Activated CD4-positive, alpha-beta memory T cell treated with anti-CD3 and anti-CD28 coated beads, Interleukin-2, amount 10 ng/mL, durations not matched to agents 7 days and 5 days (primary cell): ENCODE measurements at places on chromosomes 16 and 17.

DNA sequence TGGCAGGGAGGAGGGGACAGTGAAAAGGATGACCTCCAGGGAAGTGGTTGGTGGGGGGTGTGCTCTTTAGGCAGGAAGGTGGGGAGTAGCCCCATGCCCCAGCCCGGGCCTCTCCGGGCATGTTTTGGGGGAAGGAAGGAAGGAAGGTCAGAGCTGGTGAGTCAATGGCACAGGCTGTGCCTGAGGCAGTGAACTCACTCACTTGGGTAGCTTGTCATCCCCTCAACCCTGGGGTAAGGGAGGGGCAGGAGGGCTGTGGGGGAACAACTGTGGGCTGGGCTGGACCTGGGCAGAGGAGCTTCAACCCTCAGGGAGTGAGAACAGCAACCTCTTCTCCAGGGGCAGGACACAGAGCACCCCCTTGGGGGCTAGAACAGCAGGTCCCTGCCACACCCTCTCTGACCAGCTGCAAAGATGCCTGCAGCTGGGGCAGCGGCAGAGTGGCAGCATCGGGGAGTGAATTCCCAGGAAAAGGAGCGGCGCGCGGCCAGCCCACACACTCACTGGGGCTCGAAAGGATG lies 6.3 kb downstream of the CSF3 start:
- DNase-seq = no peak

DNA sequence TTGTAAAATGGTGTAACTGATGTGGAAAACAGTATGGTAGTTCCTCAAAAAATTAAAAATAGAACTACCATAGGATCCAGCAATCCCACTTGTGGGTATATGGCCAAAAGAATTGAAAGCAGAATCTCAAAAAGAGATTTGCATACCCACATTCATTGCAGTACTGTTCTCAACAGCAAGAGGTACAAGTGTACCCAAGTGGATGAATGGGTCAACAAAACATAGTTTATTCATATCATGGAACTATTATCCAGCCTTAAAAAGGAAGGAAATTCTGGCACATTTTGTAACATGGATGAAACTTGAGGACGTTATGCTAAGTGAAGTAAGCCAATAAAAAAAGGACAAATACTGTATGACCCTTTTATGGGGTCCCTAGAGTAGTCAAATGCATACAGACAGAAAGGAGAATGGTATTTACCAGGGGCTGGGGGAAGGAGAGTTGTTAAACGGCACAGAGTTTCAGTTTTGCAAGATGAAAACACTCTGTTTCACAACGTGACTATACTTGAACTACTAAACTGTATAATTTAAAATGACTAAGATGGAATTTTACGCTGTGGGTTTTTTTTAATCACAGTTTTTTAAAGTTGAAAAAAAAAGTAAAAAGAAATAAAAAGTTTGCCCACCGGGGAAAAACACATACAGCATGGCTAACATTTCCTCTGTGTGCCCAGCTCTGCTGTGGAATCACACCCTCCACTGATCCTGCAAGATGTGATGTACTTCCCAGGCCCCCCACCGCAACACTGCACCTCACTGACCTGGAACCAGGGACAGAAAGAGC lies 6.1 kb downstream of the TVP23A start:
- no peak for DNase-seq

DNA sequence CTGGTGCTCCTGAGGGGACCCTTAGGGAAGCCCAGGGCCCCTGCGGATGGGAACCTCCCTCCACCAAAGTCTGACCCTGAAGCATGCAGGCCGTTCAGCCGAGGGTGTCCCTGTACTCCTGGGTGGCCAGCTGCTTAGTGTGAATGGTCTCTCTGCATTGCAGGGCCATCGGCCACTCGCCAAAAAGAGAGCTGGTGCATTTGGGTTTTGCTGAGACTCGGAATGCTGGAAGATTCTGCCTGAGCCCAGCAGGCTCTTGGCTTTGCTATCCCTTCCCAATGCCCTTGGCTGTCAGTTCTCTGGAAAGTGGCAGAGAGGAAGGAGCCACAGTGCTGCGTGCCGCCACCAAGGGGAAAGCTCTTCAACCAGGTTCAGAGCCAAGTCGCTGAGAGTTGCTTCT lies 2.8 kb downstream of the MEOX1 start:
- no peak for DNase-seq

DNA sequence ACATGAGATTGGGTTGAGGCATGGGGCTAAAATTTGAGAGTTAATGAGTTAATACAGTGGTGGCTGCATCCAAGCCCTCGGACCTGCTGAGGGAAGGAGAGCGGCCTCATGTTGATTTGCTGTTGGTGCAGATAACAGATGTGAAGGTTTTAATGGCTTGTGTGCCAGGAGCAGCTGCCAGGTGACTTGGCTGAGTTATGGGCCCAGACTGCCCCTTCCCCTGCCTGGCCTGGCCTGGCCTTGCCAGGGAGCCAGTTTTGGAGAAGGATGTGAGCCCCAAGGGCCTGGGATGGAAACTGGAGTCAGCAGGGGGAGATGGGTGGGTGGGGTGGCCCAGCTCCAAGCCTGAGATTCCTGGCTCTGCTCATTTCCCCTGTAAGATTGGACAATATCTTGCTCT lies 230.1 kb downstream of the CBLN1 start:
- DNase-seq = no peak

GRCh38 chr17:75635610-75636202 lies 2.5 kb downstream of the SMIM5 start:
- no peak for DNase-seq

- no peak for DNase-seq
Measured at GRCh38 chr17:72640415-72641165, 451.9 kb downstream of the SLC39A11 start.

DNA sequence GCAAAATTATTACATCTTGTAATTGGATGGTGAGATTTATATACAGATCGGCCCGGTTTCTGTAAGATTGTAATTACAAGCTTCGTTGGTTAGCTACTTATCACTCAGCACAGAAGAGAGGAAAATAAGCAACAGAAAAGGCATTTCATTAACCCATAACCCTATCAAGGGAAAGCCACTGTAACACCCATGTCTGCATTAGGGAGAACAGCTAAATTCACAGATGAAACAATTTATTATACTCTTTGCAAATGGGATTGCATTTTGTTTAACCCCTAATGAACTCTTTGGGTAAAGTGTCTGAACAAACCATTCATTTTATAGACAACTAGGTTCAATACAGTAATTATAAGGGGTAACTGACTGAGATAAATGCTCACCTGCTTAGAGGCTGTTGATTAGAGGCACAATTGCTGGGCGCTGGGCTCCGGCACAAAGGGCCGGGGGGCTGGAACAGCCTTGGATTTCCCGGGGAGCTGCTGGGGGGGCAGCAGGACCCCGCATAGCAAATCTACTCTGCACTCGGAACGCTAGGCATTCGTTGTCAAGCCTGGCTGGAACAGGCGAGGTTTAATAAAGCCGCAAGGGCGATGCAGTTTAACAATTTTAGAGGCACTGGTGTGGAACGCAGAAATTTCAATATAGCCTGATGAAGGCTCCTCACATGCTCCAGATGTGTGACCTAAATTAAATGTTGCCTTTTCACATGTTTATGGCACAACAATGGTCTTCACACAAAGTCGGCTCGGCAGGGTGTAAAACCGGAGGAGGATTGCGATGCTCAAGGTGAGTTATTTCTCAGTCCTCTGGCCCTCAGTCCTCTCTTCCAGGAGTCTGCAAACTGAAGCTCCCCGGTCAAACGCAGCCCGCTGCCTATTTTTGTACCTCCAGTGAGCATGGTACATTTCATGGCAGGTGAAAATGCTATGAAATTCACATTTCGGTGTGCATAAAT lies 134.0 kb upstream of the IRX6 start:
- DNase-seq = no peak

DNA sequence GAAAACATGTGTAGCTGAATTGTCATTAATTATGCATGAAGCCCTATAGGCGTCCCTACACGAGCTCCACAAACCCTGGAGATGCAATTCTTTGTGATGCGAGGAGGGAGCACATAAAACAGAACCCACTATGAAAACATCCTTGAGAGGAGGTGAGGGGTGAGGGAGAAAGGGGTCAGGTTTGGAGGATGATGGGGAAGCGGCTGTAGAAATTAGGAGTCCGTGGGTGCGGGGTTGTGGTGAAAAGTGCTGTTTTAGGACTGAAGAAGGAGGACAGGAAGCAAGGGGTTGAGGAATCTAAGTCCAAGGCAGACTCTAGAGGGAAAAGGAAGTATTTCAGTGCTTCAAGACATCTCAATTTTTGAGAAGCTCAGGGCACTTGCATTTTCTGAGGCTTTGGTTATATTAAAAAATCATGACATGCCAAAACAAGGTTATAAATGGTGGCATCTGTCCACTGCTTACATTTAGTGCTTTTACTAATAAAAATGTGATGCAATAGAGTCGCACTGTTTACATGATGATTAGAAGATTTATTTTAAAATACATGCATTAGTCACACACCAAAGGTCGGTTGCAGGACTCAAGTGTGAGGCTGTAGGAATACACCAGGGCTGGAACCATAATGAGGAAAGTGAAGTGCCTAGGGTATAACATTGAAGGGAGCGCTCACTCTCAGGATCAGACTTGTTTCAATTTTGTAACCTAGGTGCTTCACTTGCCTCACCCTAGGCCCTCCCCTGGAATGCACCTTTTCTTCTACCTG lies 379.5 kb downstream of the HS3ST4 start:
- no peak for DNase-seq

DNA sequence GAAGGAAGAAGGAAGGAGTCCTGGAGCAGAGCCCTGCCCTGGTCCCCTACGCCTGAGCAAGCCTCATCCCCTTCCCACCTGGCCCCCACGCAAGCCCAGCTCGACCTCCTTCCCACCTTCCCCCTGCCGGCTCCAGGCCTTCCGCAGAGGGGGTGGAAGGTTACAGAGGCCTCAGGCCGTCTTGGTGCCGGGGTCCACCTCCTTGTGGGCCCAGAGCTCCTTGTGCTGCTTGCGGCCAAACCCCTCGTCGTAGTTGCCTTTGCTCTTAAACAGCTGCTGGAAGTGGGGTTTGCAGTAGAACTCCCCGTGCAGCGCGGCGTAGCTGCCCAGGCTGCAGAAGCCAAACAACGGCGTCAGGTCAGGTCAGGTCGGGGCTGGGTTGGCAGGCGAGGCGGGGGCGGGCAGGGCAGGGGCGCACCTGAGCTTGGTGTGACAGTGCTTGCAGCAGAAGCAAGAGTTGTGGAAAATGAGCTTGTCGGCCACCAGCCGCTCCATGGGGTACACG lies 1.5 kb downstream of the LIMD2 start:
- peak; percentile 42 for DNase-seq

- DNase-seq = no peak
Measured at GRCh38 chr17:73650140-73650539, 5.9 kb upstream of the SDK2 start.

DNA sequence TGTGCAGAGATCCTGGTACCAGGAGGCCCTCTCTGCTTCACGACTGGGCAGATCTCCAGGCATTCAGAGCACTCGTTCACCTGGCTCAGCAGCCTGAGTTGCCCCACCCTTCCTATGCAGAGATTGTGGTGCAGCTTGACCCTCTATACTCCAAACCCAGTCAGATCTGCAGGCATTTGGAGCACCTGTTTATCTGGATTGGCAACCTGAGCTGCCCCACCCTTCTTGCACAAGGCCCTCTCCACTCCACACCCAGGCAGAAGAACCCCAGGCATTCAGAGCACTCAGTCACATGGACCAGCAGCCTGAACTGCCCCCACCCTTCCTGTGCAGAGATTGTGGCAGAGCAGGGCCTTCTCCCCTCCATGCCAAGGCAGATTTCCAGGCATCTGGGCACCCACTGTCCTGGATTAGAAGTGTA lies 88.4 kb upstream of the CDH5 start:
- no peak for DNase-seq

DNA sequence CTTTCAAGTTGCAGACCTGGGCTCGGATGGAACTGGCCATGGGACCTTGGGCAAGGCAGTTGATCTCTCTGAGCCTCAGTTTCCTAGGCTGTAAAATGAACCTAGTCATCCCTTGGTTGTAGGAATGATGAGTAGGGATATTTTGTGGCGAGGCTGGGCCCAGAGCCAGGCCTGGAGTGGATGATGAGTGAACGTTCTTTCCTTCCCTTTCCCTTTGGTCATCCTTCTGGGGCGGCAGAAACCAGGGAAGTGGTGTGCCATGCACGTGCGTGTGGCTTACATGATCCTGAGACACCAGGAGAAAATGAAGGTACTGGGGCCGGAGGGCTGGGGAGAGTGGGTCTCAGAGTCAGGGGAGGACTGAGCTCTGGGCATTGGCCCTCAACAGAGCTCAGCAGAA lies 8.4 kb downstream of the FBRS start:
- no peak for DNase-seq

- DNase-seq = no peak
Measured at GRCh38 chr17:77735566-77736198, 222.8 kb upstream of the TNRC6C start.

DNA sequence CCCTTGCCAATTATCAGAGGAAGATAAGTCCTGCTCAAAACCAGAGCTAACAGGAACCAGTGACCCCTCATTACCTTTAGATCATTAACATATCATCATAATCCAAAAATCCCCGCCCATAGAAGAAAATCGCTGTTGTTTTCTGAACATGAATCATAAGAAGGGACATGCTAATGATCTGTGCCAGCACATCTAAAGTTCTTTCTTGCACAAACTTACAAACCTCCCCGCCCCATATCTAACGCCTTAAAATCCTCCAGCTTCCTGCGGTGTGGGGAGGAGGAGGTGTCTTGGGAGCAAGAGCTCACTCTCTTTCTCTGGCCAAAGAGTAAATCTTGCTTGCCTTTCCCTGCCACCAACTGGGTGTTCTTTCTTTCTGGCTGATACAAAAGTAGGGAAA lies 78.3 kb downstream of the IRX3 start:
- no peak for DNase-seq

- no peak for DNase-seq
Measured at GRCh38 chr17:33164169-33164881, 128.8 kb downstream of the ASIC2 start.

DNA sequence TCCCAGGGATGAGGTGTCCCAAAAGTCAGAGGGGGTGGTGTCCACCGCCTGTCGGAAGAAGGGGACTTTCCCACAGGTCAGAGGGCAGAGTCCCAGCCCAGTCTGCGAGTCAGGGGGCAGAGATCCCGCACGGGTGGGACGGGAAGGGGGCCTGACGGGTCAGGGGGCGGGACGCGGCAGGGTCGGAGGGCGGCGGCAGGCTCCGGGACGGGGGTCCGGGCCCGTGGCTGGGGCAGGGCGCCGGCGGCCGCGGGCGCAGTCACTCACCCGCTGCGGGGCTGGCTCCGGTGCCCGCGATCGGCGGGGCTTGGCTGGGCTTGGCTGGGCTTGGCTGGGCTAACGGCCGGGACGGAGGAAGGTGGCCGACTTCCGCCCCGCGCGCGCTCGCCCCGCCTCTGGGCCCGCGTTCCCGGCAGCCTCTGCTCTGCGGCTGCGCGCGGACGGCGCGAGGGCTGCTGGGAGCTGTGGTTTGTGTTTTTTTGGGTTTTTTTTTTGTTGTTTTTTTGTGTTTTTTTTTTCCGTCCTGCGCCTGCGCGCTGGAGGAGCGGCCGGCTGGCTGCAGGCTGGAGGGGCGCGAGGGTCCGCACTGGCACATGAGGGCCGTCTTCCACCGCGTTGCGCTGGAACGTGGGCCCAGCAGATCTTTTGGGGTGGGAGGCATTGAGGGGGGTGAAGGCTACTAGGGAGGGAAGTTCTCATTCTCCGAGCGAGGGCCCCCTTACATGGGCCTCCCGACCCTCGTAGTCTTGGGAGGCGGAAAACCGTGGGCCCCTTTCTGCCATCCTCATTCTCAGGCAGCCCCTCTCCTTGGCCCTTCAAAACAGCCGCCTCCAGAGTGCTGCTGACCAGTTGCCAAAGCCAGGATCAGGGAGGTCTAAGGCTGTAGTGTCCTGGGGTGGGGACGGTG lies at the start of gene CANT1:
Gene CANT1 (minus strand): TSS at position 368 of the 907 bp plus-strand sequence. CDS start 12,142 bp downstream, outside the sequence.
- peak; percentile 88 for DNase-seq

GRCh38 chr17:57032343-57032742 lies 52.7 kb upstream of the AKAP1 start:
- DNase-seq = no peak

GRCh38 chr16:78034530-78034929 lies 12.2 kb downstream of the CLEC3A start:
- DNase-seq = peak; percentile 44
